ENCODE measurements at places on chromosomes 11 and 22. TPM values are rescaled to one million over a fixed set of nuclear protein-coding genes. Genes with fewer than 3 reads are reported as not detected.

The NLRP6 gene
- 0.12 TPM for total RNA-seq

The UFD1 gene
- 57.9 TPM for total RNA-seq

The HBB gene
- total RNA-seq: 20.2 TPM

The OR5W2 gene
- total RNA-seq: not detected

The SHISAL1 gene
- total RNA-seq: 0.08 TPM

The PANX2 gene
- total RNA-seq: 0.92 TPM
